NT2/D1 (cell line): ENCODE measurements at places on chromosomes 16 and 17.

- DNase-seq, result no peak
Measured at GRCh38 chr16:4460936-4461249, 13.5 kb downstream of the NMRAL1 start.

DNA sequence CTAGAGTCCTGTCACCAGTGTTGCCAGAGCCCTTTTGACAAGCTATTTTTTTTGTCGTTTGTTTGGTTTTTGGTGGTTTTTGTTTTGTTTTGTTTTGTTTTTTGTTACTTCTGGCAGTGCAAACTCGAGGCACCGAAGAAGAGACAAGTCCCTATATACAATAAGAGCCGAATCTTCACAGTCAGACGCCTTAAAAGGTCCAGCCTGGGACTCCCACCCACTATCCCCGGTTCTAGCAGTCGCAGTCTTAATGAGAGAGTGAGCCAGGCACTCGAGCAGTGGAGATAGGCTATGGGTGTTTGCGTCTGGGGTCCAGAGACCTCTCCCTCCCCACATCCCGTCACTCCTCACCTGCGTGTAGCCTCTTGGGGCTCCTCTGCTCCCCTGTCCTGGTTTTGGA is 1.9 kb downstream of the OR1F1 start:
- DNase-seq, result no peak

DNA sequence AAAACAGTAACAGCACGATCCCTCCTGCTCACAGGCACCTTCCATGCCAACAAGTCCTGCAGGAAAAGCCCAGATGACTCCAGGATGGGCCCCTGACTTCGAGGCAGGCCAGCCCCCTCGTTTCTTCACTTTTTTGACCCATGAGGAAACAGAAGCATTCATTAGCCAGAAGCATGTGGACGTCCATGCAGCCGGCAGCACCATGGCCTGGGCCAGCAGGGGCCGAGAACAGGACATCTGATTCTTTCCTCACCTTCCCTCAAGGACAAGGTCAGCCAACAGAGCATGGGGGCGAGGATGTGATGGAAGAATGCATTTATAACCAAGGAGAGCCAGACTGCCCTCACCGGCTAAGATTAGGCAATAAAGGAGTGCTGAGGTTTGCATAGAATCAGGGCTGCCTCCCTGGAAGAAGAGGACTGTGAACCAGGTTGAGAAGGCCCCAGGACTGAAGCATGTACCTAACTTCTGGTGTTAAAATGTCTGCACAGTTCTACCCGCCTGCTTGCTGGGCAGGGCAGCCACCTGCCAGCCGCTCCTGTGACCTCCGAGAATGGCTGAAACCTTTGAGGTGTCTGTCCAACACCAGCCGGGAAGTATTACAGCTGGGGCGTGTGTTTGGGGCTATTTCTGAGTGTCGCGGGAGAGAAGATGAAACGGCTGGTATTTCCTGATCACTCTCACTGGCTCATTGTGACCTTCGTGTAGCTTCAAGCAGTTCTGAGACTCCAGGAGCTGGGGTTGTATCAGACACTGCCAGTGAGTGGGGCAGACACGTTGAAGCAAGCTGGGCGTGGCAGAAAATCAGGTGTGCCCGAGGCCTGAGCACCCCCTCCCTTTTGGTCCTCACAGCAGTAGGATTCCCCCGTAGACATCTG is 94.0 kb upstream of the TNRC6C start:
- DNase-seq, result no peak

DNA sequence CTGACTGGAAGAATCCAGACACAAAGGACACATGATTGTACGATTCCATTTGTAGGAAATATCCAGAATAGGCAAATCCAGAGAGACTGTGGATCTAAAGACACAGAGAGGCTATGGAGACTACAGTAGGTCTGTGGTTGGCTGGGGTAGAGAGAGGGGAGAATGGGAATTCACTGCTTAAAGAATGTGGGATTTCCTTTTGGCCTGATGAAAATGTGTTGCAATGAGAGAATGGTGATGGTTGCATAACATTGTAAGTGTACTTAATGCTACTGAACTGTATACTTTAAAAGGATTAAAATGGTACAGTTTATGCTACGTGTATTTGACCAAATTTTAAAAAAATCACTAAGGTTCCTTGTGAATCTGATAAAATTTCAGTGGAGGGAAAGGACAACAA is 62.1 kb downstream of the GPRC5B start:
- DNase-seq, result no peak

DNA sequence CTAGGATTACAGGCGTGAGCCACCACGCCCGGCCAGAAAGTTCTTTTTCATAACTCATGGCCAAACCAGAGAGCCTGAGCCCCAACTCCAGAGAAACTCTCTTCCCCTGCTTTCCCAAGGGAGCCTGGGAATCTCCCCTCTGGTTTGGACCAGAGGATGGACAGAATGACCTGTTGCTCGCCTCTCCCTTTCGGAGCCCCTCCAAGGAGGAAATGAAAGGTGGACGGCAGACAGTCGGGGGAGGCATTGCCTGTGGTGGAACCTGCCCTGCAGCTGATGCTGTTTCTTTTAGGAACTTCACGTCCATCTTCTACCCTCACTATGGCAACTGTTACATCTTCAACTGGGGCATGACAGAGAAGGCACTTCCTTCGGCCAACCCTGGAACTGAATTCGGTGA is 65.5 kb downstream of the SCNN1B start:
- no peak for DNase-seq

- DNase-seq, result no peak
Measured at GRCh38 chr17:78990349-78991016, 10.8 kb upstream of the LGALS3BP start.

- no peak for DNase-seq
Measured at GRCh38 chr17:49521471-49522356, 26.6 kb downstream of the NGFR start.

DNA sequence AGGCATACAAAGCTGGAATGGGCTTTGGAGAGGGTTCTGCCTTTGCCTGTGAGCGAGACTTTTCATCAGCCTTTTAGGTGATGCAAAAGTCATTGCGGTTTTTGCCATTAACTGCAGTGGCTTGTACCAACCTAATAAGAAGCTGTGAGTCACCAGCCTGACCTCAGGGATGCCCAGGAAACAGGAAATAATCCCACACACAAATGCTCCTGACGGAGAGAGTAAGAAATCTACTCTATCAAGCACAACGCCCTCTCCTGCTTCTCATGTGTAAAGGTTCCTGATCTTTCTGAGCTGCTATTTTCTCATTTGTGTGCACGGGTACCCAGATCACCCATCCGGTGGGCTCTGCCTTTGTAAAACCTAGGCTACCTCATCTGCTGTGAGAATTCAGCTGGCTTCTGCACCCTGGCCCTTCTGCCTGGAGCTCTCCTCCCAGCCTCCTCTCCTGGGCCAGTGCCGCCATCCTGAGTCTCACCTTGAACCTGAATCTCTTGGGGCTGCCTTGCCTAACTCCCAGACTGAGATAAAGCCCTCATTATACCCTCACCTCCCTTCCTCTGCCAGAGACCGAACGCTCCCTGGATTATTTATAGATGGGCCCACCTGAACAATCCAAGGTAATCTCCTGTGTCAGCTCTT is 299.7 kb downstream of the C16orf95 start:
- peak; percentile 18 for DNase-seq

- no peak for DNase-seq
Measured at GRCh38 chr17:70230850-70231640, 61.7 kb downstream of the KCNJ2 start.
